ENCODE measurements at places on chromosomes 1 and 21. TPM values are rescaled to one million over a fixed set of nuclear protein-coding genes. Genes with fewer than 3 reads are reported as not detected.

Gene TENT5C
- polyA plus RNA-seq = 2.7 TPM

Gene MYBPH
- polyA plus RNA-seq = 0.41 TPM

Gene MYOM3
- polyA plus RNA-seq = 0.09 TPM

DNA sequence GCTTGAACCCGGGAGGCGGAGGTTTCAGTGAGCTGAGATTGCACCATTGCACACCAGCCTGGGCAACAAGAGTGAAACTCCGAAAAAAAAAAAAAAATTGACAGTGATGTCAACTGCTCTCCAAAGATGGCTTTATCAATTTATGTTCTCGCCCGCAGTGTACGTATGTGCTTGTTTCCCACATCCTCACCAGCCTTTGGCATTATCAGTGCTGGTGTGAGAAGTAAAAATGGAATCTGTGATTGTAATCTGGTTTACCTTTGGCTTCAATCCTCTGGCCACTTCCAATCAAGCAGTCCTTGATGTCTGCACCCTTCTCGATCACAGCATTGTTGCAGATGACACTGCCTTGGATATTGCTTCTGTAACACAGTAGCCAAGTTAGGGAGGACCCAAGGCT is 14.4 kb upstream of the PTCH2 start:
- no peak for DNase-seq

GRCh38 chr1:12138196-12139168 is 28.3 kb upstream of the TNFRSF1B start:
- DNase-seq = peak; percentile 52

GRCh38 chr1:109208836-109209463 is 4.8 kb upstream of the SARS1 start:
- DNase-seq = peak; percentile 52

- no peak for DNase-seq
Observed at GRCh38 chr1:161174911-161175310, 2.4 kb downstream of the B4GALT3 start.

GRCh38 chr1:185156288-185156853 is 382 bp downstream of the TRMT1L start:
- no peak for DNase-seq

- DNase-seq = no peak
Observed at GRCh38 chr1:230194525-230194924, 127.5 kb downstream of the GALNT2 start.

Measured in lung (tissue), 17 donors.